CD4-positive, alpha-beta T cell treated with Interleukin-10 for 1 hour (primary cell): ENCODE measurements at places on chromosomes 13 and 19.

- no peak for DNase-seq
These were observed 38.7 kb downstream of the KLF2 start for GRCh38 chr19:16363133-16363851.

DNA sequence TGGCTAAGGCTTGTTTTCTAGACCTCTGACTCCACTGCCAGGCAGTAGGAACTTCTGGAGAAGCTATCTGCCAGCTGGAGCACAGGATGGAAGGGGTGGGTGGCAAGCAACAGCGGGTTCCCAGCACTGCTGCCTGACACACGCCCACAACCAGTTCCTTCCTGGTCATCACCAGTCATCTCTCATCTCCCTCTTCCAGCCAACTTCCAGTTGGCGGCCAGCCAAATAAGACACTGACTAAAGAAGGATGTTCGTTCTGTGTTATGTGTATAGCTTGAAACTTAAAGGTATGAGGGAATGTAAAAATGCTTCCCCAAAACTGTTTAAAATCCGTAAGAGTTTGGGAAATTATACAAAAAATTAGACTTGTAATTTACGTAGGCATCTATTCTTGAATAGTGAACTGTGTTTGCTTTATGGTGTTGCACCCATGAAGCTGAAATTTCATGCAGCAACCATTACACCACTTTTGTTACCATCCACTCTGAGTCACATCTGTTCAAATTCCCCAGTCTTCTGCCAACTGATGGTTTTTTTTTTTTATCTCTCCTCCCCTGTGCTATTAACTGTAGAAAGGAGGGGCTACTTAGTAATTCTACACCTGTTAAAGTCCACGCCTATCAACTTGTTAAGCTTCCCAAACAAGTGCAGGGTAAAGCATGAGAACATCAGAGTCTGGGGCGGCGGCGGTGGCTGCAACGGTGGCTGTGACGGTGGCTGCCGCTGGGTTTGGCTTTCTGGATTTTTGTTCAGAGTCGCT is 86.2 kb upstream of the FRY start:
- DNase-seq, result no peak

DNA sequence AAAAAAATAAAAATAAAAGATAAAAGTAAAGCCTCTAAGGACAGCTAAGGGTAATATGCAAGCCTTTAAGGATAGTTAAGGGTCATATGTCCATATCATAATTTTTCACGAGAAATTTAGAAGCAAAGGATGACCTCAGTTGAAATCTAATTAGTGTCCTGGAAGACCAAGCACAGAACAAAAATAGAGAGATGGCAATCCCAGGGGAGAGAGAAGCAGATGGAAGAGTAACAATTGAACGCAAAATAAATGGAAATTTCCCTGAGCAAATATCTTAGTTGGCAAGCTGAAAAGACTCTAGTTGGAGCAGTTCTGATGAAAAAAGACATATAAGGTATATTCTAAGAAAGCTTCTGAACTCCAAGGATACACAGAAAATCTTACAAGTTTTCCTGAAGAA is 275.4 kb downstream of the NALCN start:
- DNase-seq, result no peak

DNA sequence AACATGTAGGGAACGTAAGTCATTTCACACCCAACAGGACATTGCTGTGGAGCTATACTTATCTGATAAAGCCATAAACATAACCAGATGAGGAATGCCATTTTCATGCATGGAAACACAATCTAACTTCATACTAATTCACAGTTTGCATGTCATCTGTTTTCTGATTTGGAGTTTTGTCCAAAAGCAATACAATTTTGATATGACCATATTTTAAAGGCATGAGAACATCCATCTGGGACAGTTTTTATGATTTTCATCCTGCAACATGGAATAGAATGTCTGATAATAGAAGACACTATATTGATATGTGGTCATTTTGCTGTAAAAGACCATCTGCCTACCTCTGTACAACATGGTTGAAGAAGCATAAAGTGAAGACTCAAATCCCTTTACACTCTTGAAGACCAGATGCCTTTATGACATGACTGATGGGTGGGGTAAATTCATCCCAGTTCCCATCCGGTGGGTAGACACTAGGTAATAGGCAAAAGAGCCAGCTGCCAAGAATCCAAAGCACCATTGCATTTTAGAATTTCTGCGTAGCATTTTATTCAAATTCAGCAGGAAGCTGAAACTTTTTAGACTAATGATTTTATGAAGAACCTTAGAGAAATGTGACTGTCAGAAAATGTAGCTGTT is 309.8 kb downstream of the LMO7 start:
- DNase-seq, result no peak

DNA sequence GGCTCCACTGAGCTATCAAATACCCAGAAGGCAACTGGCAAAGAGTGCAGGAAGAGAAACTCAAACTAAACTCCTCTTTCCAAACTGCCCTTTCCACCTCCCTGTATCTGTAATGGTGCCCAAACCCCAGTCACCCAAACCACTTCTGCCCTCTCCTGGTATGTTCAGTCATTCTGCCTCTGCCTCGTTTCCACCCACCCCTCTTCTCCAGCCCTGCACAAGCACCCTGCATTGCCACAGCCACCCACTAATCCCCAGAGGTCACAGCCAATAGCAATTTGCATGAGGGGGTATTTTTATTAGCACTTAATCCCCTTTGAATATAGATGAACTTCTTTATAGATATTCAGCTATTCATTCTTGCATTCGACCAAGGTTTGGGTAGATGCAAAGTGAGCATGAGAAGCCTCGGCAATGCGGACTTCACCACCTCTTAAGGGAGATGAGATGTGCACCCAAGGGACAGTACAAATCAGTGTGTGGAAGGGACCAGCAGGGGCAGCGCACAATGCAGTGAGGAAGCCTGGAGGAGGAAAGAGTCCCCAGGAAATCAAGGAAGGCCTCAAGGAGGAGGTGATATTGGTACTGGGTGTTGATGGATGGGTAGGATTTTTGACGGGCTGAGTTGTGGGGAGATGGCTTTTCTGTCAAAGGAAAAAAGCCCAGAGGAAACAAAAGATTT is 12.4 kb downstream of the TMEM272 start:
- DNase-seq, result peak; percentile 77

GRCh38 chr19:53879140-53880081 is 2.6 kb upstream of the PRKCG start:
- peak; percentile 89 for DNase-seq

- no peak for DNase-seq
These were observed 258.8 kb downstream of the NHLRC3 start for GRCh38 chr13:39297023-39297422.

DNA sequence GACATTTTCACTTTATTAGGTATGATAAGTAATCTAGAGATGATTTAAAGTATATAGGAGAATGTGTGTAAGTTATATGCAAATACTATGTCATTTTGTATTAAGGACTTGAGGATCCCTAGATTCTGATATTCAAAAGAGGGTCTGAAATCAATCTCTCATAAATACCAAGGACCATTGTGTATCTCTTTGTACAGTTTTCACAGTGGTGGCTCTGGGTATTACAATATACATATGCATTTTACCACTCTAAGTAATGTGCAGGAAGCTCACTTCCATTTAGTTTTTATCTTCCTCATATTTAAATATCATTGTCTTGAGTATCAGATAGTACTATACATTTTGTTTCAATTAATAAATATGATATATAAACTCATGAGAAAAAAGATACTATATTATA is 862.6 kb upstream of the PCDH20 start:
- no peak for DNase-seq

DNA sequence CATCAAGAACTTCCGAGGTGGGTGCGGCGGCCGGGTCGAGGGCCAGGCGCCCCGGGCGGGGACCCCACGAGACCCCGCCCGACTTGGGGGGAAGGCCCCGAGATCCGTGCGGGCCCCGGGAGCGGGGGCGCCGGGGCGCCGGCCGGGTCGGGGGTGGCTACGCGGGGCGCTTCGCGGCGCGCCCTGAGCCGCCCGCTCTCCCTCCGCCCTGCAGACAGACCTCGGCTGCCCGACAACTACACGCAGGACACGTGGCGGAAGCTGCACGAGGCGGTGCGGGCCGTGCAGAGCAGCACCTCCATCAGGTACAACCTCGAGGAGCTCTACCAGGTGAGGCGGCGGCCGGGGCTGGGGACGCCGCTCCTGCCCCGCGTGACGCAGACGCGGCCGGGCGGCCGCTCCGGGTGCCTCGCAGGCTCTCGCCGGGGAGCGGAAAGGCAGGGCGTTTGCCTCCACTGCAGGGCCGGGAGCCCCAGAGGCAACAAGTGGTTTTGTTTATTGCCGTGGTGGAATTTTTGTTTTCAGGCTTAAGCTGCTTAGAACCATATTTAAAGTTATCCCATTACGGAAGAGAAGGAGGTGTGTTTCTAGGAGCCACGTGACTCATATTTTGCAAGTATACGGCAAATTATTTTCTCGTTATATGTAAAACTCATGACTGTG is 477 bp downstream of the CUL4A start:
- peak; percentile 81 for DNase-seq

DNA sequence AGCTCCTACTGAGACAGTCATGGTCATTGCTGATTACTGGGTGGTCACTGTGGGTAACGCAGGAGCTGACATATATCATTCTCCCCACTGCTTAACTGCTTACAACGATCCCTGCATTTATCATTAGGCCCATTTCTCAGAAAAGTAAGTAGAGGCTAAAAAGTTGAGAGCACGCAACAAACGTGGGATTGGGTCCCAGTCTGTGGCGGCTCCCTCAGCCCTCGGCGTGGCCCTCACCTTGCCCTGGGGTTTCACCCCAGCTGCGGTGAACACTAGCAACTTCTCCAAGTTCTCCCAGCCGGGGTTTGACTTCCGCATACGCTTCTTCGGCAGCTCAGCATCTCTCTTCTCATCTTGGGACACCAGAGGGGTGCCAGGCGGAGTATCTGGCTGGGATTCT is 2.5 kb downstream of the PNKP start:
- DNase-seq, result no peak

DNA sequence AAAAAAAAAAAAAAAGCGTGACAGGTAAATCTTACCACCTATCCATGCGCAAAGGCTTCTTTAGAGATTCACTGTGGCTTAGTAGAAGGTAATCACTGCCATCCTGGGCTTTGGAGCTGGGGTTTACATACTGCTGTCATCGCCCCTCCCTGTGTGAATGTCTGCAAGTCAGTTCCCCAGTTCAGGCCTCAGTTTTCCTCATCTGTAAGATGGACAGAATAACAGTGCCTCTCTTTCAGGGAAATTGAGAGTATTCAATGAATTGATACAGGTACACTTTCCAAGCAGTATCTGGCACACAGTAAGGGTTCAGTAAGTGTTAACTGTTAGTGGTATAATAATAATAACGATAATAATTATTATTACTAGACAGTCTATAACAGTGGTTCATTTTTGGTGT is 2.2 kb downstream of the RELB start:
- DNase-seq, result no peak

- peak; percentile 49 for DNase-seq
These were observed 2.5 kb upstream of the ISYNA1 start for GRCh38 chr19:18440415-18440877.

GRCh38 chr13:101455863-101456262 is 3.4 kb downstream of the ITGBL1 start:
- DNase-seq, result no peak

DNA sequence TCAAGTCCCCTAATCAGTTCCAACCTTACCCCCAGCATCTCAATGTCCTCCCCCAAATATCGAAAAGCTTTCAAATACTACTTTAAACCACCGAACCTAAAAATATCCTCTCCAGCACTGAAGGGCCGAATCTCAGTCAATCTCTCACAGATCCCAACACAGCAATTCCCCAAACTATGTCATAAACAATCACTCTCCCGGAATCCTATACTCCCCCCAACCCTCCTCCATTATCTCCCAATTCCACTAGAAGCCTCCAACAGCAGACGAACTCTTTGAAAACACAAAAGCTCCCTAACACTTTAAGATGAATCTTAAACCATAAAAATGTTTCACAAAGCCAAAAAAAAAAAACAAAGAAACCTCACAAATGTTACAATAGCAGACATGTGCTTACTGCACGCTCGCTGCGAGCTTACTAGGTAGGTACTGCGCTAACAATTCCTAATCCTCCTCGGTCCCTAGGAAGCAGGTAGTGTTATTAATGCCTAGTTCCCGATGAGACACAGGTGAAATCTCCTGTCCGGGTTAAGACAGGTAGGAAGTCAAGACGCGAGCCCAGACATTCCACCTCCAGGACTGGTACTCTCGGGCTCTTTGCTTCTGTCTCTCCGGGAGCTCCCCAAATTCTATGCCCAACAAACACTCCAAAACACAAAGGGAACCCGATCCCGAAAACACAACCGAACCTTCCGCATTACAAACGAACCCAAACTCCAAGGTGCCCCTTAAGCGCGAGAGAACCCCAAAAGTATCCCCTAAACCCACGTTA is 14.2 kb downstream of the FBXO46 start:
- no peak for DNase-seq

GRCh38 chr19:44590245-44591059 is 22.9 kb upstream of the IGSF23 start:
- DNase-seq, result no peak

GRCh38 chr13:42798118-42798517 is 16.7 kb downstream of the FAM216B start:
- DNase-seq, result no peak

- no peak for DNase-seq
These were observed 91.0 kb downstream of the UFM1 start for GRCh38 chr13:38440666-38441065.

- no peak for DNase-seq
These were observed 44.3 kb upstream of the SLC15A1 start for GRCh38 chr13:98796798-98797197.

GRCh38 chr19:38975861-38976271 is 324 bp upstream of the FBXO17 start:
- DNase-seq, result no peak

DNA sequence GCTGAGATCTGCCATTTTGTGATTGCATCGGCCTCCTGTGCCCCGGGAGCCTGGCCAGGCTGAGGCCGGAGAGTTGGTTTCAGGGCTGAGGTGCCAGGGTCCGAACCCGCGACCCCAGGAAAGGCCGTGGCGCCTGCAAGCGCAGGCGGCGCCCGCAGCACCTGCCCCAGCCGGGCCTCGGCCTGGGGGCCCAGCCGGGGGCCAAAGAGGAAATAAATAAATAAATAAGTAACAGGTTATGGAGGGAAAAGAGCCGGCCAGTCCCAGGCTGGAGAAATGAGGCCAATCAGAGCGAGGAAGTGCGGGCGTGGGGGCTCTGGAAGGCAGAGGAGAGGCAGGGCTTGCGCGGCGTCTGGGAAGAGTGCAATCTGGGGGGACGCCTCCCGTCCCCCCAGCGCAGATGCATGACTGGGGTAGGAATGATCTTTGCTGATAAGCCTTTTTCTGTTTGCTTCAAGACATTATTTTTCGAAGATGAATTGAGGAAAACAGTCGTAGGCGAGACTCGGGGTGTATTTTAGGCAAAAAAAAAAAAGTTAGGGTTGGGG is 145.6 kb upstream of the ZNF536 start:
- DNase-seq, result no peak

DNA sequence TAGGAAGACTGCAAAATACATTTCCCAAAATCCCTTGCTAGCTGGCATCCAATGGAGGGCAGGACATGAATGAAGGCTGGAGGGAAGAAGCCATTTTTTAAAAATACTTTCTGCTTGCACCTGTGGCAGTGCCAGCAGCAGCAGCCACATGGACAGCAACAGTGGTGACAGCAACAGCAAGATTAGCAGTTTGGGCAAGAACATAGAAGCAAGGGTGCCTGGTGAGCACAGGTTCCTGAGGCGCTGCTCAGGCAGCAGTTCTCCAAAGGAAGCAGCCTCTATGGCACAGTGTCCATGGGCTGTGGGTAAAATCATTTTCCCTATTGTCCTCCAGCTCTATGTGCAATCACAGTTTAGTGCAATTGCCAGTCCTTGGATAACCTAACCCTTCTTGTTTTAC is 1.3 kb upstream of the FAM216B start:
- DNase-seq, result no peak

GRCh38 chr13:112623051-112623711 is 35.2 kb upstream of the TUBGCP3 start:
- no peak for DNase-seq

GRCh38 chr19:48815870-48816501 is 5.2 kb upstream of the BCAT2 start:
- peak; percentile 38 for DNase-seq
